NCI-H526 treated with DMSO at 0.1 percent for 48 hours (cell line): ENCODE measurements at places on chromosomes 1 and 21.

- no peak for DNase-seq
Measured at GRCh38 chr21:40080385-40080784, 213.1 kb downstream of the PCP4 start.

DNA sequence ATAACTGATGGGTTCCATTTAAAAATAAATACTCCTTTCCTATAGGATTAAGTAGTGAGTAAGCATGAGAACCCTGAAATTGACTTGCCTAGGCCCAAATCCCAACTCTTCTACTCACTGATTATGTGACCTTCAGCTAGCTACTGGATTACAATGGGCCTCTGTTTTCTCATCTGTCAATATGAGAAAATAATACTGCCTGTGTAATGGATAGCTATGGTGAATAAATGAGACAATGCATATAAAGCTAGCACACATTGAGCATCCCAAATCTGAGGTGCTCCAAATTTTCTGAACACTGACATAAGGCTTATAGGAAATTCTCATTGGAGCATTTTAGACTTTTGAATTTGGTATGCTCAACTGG lies 5.3 kb upstream of the LRRC8C start:
- no peak for DNase-seq

- DNase-seq, result no peak
Measured at GRCh38 chr1:8026976-8027747, 1.1 kb upstream of the ERRFI1 start.

DNA sequence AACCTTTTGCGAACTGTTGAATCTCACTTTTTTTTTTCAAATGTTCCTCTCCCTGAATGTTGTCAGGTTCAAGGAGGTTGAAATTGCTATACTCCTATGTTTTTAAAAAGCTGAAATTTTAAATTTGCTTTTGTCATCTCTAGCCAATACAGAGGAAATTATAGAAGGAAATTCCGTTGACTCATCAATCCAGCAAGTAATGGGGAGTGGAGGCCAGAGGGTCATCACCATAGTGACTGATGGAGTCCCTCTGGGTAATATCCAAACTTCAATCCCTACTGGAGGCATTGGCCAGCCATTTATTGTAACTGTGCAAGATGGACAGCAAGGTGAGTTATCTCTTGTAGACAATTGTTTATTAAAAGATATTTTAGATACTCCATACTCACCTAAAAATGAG lies 36.3 kb downstream of the GABPB2 start:
- no peak for DNase-seq

GRCh38 chr1:37441490-37441889 lies 32.9 kb upstream of the ZC3H12A start:
- DNase-seq, result no peak

GRCh38 chr1:221437926-221438325 lies 304.0 kb downstream of the DUSP10 start:
- DNase-seq, result no peak

DNA sequence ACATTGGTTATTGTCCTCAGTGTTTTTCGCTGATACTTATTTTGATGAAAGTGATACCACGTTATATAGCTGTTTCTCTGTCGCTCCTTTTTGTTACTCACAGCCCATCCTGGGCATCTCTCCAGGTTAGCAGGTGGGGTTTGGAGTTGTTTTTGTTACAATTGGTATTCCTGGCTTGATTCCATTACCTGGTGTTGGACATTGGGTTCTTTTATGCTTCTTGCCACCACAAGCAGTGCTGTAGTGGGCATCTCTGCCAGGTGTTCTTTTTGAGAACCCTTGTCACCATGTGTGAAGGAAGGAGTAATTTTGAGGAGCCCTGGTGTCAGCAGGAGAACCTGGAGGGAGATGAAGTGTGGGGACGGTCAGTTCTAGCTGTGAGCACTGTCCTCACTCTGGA lies 47.5 kb upstream of the PWP2 start:
- no peak for DNase-seq

- no peak for DNase-seq
Measured at GRCh38 chr1:10178597-10179405, 31.6 kb upstream of the KIF1B start.

DNA sequence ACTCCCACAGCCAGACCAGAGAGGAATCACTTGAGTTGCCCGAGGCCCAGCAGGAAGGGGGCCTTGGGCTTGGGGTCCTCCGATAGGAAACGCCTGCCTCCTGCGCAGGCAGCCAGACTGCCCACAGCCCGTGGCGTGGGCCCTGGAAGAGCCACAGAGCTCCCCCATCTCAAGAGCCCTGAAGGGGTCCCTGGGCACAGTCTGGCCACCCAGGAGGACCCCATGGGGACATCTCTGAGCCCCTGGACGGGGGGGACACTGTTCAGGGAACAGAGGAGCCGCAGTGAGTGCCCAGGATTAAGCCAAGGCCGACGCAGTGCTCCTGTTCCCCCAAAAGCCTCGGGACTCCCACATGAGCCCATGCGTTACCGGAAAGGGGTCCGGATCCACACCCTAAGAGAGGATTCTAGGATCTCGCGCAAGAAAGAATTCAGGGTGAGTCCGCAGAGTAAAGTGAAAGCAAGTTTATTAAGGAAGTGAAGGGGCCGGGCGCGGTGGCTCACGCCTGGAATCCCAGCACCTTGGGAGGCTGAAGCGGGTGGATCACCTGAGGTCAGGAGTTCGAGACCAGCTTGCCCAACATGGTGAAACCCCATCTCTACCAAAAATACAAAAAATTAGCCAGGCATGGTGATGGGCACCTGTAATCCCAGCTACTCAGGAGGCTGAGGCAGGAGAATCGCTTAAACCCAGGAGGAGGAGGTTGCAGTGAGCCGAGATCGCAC lies 38.1 kb upstream of the LBR start:
- no peak for DNase-seq

DNA sequence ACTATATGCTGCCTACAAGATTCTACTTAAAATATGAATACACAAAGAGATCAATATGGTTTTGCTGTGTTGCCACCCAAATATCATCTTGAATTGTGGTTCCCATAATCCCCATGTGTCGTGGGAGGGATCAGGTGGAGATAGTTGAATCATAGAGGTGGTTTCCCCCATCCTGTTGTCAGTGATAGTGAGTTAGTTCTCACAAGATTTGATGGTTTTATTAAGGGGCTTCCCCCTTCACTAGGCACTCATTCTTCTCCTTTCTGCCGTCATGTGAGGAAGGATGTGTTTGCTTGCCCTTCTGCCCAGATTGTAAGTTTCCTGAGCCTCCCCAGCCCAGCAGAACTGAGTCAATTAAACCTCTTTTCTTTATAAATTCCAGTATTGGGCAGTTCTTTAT lies 654.4 kb upstream of the NR5A2 start:
- DNase-seq, result no peak

GRCh38 chr1:172393354-172393753 lies 27.1 kb upstream of the C1orf105 start:
- DNase-seq, result no peak

DNA sequence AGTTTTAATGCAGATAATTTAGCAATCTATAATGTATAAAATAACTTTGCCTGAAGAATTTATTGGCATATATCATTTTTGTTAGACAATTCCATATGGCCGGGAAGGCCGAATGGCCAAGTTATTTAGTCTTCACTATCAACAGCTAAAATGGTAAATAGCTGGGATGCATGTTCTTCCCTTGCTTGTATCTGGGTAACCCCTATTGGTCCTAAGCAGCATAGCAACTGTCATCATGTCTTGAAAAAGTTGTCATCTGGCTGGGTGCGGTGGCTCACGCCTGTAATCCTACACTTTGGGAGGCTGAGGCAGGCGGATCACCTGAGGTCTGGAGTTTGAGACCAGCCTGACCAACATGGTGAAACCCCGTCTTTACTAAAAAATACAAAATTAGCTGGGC lies 340.0 kb upstream of the DPYD start:
- DNase-seq, result no peak

- no peak for DNase-seq
Measured at GRCh38 chr1:234851450-234852438, 241.8 kb upstream of the IRF2BP2 start.

DNA sequence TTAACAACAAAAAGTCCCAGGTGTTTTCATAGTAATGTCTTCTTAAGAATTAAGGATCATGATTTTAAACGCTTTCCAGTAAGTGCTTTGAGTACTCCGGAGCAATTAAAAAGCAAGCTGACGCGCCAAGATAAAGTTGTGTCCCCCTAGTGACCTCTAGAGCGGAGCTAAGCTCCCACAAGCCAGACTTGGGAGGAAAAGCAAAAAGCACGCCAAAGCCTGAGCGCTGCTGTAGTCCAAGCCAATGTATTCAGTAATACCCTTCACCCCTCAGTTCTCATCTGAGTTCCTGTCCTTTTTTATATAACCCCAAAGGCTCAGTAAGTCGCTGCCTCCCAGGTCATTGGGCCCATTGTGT lies 3.5 kb upstream of the SLC44A5 start:
- no peak for DNase-seq

- DNase-seq, result no peak
Measured at GRCh38 chr1:150560576-150561253, 11.5 kb downstream of the ADAMTSL4 start.

DNA sequence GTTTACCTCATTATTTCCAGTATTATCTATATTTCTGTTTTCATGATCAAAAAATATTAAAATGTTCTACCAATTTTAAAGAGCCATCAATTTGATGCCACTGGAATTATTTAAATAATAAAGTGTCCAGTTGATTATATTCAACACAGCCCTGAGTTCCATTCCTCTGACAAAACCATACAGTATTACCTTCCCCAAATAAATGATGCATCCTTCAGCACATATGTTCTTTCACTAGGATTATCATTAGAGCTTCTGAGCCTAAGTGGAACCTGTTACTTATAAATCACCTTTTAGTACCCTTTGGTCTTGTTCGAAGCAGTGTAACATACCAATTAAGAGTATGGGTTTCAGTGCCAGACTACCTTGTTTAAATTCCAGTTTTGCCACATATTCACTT lies 17.3 kb upstream of the PLEKHO1 start:
- no peak for DNase-seq

DNA sequence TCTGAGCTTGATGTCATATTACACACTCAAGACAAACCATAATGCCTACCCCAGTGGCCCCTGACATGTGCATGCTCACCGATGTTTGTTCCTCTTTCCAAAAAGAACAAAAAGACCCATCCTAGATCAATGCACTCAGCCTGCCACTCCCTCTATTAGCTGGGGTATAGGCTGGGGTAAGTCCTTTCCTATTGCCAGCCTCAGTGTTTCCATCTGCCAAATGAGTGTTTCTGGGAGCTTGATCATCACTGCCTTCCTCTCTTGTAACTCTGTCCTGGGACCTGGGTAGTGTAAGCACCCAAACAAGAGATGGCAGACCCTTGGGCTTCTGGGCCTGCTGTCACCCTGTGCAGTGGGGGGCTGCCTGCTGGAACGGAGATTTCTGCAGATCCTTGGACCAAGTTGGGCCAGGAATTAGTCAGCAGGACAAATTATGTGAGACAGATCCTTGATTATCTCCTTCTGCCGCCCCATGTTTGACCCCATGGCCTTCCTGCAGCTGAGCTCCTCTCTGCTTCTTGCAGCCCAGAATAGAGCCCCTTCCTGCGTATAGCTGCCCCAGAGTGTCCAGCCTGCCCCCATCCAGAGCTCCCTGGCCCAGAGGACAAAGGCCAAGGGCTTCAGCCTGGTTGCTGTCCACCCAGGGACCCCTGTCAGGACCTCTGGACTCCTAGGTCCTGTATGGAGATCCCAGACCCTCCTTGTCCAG lies 31.5 kb upstream of the LRP8 start:
- no peak for DNase-seq

GRCh38 chr21:41164981-41165655 lies 2.8 kb upstream of the BACE2 start:
- no peak for DNase-seq

- no peak for DNase-seq
Measured at GRCh38 chr1:161940866-161941591, 82.6 kb downstream of the OLFML2B start.

GRCh38 chr1:42743317-42744147 lies 3.5 kb upstream of the CLDN19 start:
- DNase-seq, result no peak

DNA sequence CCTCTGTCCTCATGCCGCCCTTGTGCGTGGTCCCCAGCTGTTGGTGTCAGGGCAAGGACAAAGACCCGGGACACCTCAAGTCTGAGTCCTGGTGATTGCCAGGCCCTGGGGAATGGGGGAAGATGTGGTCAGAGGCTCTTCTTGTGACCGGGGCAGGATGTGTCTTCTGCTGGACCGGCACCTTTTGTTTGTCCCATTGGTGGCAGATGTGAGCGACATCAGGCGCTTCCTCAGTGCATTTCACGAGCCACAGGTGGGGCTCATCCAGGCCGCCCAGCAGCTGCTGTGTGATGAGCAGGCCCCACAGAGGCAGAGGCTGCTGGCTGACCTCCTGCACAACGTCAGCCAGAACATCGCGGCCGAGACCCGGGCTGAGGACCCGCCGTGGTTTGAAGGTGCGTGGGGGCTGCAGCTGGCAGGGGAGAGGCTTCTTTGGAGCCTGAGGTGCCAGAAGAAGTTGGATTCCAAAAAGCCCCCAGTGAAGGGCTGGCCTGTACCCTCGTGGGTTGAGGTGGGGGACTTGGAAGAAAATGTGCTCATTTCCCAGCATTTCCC lies 8.4 kb downstream of the DFFB start:
- DNase-seq, result no peak

GRCh38 chr1:241081473-241081872 lies 275.5 kb downstream of the RGS7 start:
- no peak for DNase-seq
